ENCODE measurements at places on chromosomes 1 and 21.

- no peak for DNase-seq
Observed at GRCh38 chr1:28680151-28680550, 11.6 kb downstream of the GMEB1 start.

- no peak for DNase-seq
Observed at GRCh38 chr1:172547071-172547470, 14.1 kb downstream of the SUCO start.

DNA sequence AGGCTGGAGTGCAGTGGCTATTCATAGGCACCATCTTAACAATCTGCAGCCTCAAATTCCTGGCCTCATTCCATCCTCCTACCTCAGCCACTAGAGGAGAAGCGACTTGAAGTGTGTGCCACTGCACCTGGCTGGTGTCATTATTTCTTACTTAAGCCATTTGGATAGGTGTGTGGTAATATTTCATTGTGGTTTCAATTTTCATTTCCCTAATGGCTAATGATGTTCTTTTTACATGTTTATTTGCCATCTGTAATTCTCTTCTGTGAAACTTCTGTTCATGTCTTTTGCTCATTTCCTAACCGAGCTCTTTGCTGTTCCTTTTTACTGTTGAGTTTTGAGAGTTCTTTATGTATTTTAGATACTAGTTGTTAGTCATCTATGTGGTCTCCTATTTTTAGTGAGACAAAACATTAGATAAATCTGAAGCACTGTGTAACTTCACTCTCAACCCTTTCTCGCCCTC, 66.8 kb downstream of the SLC27A3 start:
- DNase-seq = no peak

GRCh38 chr1:151981178-151981525, 12.5 kb downstream of the S100A10 start:
- no peak for DNase-seq

GRCh38 chr1:53546409-53547155, 87.4 kb downstream of the DMRTB1 start:
- no peak for DNase-seq

DNA sequence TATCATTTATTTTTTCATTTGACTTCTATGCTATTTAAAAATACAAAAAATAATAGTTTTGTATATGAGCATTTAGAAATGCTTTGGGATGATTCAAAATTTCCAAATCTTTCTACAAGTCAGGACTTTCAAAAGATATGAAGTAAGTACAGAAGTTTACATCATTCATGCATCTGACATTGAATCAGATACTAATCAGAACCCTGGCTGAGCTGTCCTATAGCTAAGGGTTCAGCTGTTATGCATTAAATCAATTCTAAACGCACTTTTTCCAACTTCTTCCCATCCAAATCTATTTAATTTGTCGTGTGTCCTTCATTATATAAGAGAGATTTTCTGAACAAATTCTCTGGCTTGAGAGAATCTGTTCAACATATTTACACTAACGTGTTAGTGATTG, 779.4 kb downstream of the LTN1 start:
- DNase-seq = no peak

- DNase-seq = no peak
Observed at GRCh38 chr1:18485227-18485626, 4.5 kb downstream of the KLHDC7A start.

DNA sequence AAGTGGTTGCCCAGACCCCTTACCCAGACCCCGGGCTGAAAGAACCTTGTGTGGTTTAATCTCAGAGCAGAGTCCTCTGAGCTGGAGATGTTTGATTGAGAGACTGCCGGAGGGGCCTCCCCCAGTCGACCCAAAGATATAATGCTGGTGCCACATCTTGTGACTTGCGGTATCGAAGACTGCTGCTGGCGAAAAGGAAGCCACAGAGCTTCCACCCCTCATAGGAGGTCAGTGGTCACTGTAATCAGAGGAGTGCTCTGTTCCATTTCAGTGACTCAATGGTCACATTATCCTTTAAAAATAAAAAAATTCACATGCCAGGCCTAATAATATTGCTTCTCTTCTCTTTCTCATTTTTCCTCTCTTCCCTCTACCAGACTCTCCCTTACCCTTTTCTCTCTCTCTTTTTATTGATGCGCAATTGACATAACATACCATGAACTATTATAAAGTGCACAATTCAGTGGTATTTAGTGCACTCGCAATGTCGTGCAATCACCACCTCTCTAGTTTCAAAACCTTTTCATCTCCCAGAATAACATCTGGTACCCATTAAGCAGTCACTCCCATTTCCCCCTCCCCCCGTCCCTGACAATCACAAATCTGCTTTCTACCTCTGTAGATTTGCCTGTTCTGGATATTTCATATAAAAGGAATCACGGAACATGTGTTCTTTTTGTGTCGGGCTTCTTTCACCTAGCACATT, 52.6 kb upstream of the LYST start:
- DNase-seq = peak; percentile 82

DNA sequence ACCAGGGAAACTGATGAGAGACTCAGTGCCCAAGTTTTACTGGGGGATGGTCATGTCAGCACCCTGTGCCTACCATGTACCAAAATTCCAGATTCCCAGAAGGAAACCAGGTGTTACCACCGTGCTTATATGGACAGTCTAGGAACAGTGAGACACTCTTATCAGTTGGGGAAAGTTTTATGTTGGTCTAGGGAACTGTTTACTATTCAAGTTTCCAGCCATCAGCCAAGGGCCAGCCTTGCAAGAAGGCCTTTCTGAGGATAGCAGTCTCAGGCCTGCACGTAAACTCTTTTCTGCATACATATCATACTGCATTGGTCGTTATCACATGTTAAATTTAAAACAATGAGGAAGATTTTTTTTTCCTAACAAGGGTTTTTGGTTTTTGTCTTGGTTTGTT, 12.6 kb downstream of the TMEM269 start:
- no peak for DNase-seq

DNA sequence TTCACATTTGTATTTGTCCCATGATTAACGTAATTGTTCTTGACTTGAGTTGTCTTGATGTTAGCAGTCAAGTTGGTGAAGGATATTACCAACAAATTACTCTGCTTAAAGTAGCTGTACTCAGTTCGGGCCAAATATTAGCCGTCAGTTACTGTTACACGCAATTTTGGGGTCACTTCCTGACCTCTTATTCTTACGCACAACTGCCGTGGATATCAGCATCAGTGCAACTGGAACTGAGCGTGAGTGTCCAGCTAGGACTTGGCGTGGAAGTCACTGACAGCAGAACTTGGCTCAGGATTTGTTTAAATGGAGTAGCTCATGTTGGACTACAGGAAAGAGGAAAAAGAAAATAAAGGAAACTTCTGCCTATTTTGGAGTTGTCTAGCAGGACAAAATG, 56.4 kb downstream of the ADAMTS1 start:
- no peak for DNase-seq

GRCh38 chr1:62234688-62235087, 40.0 kb downstream of the L1TD1 start:
- no peak for DNase-seq

- no peak for DNase-seq
Observed at GRCh38 chr1:225635649-225636048, 17.3 kb downstream of the ENAH start.

- DNase-seq = no peak
Observed at GRCh38 chr21:29829564-29830275, 110.1 kb downstream of the GRIK1 start.

- no peak for DNase-seq
Observed at GRCh38 chr1:116347696-116348095, 25.3 kb upstream of the ATP1A1 start.

GRCh38 chr1:99766378-99766800, at the start of gene FRRS1:
FRRS1 (minus strand) TSS chr1:99766635; CDS start chr1:99748768, 17,867 bp downstream.
- DNase-seq = peak; percentile 77

DNA sequence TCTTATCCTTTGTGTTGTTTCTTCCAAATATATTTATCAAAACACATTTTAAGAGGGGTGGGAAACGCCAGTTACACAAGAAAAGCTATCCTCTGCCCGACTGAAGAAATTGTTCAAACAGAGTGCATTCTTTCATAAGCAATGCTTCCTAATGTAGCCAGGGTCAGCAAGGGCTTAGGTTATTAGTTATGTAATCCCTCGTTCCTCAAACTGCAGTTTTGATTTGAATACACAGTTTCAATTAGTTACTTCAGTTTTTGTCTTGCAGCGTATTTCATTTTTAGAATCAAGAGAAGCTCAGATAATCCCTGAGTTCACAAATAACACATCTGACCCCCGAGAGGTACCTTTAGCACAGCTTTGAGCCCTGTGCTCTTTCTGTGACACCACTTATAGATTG, 141.7 kb upstream of the NRIP1 start:
- DNase-seq = peak; percentile 56

GRCh38 chr1:23470282-23471070, 13.5 kb downstream of the ASAP3 start:
- no peak for DNase-seq

DNA sequence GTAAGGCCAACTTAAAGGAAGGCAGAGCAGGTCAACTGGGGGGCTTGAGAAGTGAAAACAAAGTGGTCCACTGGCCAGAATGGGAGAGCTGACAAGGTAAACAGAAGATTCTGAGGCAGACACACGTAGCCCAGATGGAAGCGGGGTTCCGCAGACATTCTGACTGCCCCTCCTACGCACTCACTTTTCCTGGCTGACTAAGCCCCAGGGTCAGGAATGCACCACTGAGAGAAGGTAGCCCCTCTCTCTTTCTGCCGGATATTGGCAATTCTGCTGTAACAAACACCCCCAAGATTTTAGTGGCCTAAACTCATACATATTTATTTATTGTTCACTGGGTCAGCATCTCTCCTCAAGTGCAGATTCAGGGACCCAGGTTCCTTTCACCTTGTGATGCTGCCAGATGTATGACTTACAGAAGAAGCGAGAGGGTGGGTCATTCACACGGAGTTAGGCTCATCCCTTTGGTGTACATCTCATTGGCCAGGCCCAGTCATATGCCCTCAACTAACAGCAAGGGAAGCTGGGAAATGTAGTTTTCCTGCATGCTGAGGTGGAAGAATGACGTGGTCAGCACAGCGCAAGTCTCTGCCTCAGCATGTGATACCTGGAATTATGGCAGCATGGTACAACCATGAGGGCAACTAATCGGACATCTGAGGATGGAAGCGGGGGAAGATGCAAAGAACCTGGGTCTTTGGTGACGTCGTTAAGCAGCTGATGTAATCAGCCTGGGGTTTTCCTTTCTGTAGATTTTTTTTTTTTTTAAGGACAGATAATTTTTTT, 43.4 kb upstream of the MRPS6 start:
- DNase-seq = peak; percentile 67

- no peak for DNase-seq
Observed at GRCh38 chr1:202987922-202988583, 19.1 kb upstream of the TMEM183A start.

- DNase-seq = peak; percentile 96
Observed at GRCh38 chr21:44907966-44908895, 12.5 kb downstream of the ITGB2 start.

All from suppressor macrophage treated with lipopolysaccharide for 1 hour (primary cell).